Esophagus squamous epithelium (tissue), 5 donors: ENCODE measurements at places on chromosomes 13 and 19.

DNA sequence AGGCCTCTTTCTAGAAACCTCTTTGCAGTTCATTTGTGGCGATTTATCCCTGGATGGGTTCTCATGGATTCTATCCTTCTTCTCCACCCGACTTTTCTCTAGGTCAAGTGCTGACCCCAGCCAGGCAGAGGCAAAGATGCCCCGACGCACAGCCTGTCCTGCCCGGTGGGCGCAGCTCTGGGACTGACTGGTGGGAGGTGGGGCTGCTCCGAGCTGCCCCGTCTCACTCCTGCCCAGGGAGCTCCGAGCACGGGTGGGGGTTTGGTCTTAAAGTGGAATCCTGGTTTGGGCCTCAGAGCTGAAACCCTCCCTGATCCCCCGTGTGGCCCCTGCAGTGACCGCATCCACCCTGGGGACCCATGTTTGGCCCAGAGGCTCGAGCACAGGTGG is 44.5 kb downstream of the GAS6 start:
- DNase-seq: no peak

DNA sequence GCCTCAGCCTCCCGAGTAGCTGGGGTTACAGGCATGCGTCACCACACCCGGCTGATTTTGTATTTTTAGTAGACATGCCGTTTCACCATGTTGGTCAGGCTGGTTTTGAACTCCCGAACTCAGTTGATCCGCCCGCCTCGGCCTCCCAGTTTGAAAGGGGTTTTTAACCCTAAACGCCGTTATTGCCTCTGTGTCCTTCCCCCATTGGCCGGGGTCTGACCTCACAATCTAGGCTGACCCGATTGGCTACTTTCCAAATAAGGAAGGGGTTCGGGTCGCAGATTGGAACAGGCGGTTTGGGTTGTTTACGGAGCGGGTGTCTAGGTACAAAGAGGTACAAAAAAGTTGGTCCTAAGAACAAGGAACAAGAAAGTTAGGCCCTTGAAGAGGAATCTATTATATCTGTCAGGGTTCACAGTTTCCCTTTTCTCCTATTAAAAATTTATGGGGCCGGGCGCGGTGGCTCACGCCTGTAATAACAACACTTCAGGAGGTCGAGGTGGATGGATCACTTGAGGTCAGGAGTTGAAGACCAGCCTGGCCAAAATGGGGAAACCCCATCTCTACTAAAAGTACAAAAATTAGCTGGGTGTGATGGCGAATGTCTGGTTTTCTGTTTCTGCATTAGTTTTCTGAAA is 1.0 kb downstream of the ZNF253 start:
- DNase-seq: no peak

- no peak for DNase-seq
Measured at GRCh38 chr19:2266183-2266993, 10.2 kb upstream of the JSRP1 start.

DNA sequence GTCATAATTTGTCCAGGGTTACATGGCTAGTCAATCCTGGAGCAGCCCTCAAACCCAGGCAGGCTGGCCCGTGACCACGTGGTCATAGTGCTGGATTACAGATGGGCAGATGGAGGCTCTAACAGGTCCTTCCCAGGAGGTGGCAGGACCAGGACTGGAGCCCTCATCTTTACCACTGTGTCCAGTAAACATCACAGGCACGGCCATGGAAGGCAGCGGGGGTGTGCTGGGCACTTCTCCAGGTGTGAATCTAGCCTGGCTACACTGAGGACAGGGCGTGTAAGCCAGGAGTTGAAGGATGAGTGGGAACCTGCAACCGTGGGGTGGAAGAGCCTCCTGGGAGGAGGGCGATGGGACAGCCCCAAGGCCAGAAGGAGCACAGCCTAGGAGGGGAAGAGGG is 6.1 kb downstream of the CIC start:
- no peak for DNase-seq

GRCh38 chr13:42929886-42930535 is 62.0 kb downstream of the EPSTI1 start:
- DNase-seq: no peak

GRCh38 chr19:12834976-12835757 is 788 bp upstream of the RTBDN start:
- no peak for DNase-seq

DNA sequence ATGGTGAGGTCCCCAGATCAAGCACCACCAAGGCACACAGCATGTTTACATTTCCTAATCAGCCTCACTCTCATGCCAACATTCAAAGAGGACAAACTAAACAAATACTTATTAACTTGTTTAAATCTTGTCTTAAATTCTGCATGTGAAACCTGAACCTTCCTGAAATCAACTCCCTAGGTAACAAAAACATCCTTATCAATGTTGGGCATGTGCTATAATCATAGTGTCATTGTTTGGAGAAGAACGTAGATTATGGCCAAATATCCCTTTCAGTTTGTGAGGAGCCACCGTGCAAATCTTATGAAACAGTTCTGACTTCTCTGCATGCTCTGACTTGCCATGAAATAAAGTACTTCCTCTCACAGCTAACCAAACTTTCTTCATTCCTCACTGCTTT is 123.8 kb downstream of the NDFIP2 start:
- no peak for DNase-seq

DNA sequence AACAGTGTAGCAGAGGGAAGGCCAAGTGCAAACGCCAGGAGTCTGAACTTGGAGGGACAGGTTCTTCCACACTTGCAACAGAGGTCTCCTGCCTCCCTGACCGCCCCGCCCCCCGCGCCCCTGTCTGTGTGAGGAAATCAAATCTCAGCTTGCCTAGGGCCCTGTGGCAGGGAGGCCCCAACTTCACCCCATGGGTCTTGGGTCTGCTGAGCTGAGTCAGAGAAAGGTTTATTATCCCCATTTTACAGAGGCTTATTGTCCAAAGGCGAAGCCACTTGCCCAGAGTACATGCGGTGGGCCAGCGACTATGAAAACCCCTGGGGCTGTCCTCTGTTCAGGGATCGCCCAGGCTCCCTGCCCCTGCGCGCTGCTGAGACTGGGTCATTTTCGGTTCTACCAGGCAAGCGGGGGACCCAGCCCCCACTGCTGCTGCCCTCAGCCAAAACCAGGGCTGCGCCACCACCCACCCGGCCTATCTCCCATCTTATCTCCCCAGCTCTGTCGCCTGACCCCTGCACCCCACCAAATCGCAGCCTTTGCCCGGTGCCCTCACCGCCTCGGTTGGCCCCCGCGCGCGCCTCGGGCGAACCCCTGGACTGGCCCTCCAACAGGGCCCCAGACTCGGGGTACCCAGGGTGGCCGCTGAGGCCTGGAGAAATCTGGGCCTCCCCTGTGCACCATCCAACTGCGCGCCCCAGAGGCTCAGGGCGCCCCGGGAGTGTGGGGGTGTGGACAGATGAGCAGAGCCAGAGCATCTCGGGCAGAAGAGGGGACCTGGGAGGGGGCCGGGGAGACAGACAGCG is 850 bp upstream of the CERS4 start:
- DNase-seq: no peak

GRCh38 chr13:44165889-44166496 is 207.6 kb upstream of the SERP2 start:
- no peak for DNase-seq

DNA sequence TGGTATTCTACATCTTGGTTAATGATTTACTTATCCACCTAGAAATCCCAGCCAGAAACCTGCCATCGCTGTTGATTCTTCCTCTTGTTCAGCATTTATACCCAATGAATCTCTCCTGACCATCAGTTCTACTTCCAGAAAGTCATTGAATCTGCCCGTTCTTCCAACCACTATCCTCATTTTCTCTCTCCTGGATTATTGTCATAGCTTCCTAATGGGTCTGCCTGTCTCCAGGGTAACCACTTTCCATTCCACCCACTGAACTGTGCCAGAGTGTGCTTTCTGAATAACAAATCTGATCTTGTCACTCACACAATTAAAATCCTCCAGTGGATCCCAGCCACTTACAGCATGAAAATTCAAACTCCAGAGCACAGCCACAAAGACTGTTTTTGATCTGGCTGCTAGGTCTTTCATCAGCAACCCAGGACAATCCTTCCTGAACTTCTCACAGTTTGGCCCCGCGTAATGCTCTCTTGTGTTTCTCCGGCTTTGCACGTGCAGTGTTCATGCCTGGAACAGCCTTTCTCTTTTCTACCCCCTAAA is 330.6 kb downstream of the SPRY2 start:
- DNase-seq: no peak

DNA sequence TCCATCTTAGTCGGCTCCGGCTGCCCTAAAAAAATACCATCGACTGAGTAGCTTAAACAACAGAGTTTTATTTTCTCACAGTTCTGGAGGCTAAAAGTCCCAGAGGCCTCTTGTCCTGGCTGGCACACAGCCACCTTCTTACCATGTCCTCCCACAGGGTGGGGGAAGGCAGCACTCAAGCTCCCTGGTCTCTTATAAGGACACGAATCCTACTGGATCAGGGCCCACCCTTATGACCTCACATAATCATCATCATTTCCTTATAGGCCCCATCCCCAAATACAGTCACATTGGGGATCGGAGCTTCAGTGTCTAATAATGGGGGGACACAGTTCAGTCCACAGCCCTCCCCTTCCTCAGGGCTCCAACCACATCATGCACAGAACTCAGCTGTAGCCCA is 2.6 kb upstream of the TUBA3C start:
- DNase-seq: no peak

DNA sequence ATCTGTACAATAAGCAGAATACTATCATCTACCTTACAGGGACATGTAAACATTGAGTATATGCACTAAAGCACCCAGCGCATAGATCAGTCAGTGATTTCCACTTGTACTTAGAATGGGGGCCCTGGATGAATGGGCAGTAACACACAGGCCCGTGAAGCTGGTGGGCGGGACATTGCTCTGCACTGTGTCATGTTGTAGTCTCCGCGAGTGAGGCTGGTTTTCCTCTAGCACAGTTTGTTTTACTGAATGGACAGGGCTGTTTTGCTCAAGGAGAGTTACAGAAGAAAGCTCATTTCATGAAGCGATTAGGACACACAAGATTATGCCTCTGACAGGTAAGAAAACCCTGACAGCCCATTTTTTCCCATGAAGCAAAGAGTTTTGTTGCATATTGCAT is 86.4 kb upstream of the SOX21 start:
- DNase-seq: no peak

DNA sequence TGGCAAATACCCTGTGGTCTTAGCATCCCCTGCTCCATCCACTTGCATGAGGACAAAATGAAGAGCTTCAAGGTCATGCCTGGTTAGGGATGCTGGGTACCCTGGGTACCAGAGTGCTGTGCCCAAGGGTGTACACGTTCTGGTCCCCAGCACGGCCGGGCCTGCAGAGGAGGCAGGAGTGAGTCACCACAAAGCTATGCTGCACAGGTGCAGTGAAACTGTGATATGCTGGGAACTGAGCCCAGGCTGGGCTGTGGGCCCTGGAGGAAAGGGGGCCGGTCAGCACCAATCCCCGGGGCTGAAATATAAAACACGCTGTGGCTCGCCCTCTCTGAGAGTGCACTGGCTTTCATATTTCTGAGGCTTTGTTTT is 95.1 kb downstream of the TSHZ3 start:
- no peak for DNase-seq

GRCh38 chr13:51814825-51815650 is 11.1 kb upstream of the DHRS12 start:
- DNase-seq: no peak

GRCh38 chr13:102968572-102969228 is 97.5 kb downstream of the SLC10A2 start:
- no peak for DNase-seq

GRCh38 chr13:52414963-52415362 is 9.0 kb upstream of the THSD1 start:
- DNase-seq: no peak

GRCh38 chr19:12938779-12939601 is 581 bp downstream of the CALR start:
- DNase-seq: no peak

DNA sequence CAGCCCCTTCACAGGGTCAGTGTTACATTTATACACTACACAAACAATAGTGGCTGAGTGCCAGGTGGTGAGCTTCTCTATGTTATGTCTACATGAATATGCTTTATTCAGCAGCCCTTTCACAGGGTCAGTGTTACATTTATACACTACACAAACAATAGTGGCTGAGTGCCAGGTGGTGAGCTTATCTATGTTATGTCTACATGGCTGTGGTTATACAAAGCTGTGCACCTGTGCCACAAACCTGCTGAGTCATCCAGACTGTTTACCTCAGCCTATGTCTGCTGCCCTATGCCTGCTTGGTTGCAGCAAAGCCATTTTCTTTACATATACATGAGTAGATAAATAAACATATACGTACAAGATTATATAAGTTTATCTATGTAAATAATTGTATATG is 76.5 kb downstream of the ZNF726 start:
- no peak for DNase-seq

GRCh38 chr19:4052114-4052992 is 14.3 kb downstream of the ZBTB7A start:
- DNase-seq: no peak

DNA sequence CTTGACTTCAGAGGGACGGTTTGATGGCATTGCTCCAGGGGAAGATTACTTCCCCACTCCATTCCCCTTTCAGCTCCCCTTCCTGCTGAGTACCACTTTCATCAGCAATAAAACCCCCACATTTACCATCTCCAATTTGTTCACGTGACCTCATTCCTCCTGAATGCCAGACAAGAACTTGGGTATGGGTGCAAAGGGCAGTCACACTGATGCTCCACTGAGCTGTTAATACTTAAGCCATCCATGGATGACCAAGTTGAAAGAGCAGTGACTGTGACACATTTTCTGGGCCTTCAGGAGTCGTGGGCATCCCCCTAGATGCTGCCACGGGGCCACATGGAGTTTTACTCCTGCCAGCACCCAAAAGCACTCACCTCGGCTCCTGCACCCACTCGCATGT is 93.1 kb downstream of the STOML3 start:
- DNase-seq: no peak

GRCh38 chr19:10625003-10625761 is at the start of gene SLC44A2:
SLC44A2 (plus strand) TSS chr19:10625553; CDS start chr19:10625634, 81 bp downstream.
- DNase-seq: no peak

- no peak for DNase-seq
Measured at GRCh38 chr13:41452462-41452861, 4.9 kb upstream of the RGCC start.

GRCh38 chr13:43364210-43365038 is 341.0 kb downstream of the DNAJC15 start:
- DNase-seq: no peak

- DNase-seq: no peak
Measured at GRCh38 chr13:43482026-43482425, 304.7 kb downstream of the ENOX1 start.

DNA sequence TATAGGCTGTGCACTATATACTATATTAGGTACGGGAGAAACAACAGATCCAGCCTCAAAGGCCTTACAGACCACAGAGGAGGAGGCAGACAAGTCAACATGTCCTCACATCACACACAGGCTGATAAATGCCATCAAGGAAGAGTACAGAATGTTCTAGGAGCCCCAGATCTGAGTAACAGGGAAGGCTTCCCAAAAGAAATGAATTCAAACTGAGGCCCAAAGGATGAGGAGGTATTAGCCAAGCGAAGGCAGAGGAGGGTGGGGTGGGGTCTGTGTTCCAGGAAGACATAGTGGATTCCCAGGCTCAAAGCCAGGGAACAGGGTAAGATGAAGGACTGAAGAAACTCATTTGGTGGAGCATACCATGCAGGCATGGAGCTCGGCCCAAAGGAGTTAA is 55.1 kb downstream of the RXFP2 start:
- DNase-seq: no peak

GRCh38 chr13:23599083-23599925 is 29.1 kb downstream of the TNFRSF19 start:
- no peak for DNase-seq
